Left hindlimb (tissue), 1 donor: ENCODE measurements at places on chromosomes 3 and 15.

- no peak for DNase-seq
These were observed 348.1 kb downstream of the SV2B start for GRCh38 chr15:91447991-91448644.

DNA sequence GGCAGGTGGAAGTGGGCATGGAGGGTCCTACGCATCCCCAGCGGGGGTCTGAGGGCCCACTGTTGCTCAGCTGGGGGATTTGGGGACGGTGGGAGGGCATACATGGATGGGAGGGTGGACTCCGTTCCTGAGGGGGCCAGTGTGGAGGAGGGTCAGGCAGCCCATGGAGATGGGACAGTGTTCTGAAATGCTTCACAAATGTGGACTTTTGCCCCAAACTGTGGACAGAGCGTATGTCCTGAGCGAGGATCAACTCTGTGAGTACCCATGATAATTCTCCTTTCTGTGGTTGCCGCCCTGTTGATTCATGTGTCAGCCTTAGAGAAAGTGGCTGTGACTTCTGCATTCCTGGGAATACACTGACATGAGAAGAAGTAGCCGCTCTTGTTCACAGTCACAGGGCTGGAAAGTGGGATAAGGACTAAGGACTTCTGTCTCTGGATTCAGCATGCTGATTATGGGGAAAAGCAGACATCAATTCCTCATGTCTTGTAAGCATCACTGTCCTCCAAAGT is 33.4 kb downstream of the SMAD3 start:
- no peak for DNase-seq

GRCh38 chr3:170480111-170480510 is 61.4 kb downstream of the CLDN11 start:
- no peak for DNase-seq

- DNase-seq: no peak
These were observed 231.3 kb upstream of the KCNMB2 start for GRCh38 chr3:178304758-178305467.

- no peak for DNase-seq
These were observed 120.2 kb upstream of the IGSF10 start for GRCh38 chr3:151581035-151581434.

DNA sequence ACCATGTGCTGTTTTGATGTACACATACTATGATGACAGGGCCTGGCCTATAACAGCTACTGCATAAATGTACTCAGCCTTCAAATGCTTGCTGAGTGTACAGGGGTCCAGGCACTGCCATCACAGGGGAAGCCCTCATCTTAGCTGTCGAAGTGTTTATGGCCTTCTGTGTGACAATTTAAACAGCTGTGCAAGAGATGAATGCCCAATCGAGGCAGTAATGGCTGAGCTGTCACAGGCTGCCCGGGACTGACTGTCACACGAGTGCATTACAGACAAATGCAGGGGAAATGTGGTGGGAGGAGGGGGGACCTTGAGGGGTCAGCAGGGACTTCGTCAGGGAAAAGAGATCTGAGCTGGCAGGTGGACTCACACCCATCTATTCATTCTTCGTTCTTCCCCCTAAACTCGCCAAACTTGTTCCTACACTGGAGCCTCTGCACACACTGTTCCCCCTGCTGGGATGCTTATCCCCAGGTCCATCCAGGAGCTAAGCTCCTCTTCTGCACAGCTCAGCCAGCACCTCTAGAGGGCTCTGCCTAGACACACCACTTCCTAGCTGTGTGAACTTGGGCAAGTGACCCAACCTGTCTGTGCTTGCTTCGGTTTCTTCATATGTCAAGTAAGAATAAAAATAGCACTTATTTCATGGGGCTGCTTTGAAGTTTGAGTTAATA is 156.2 kb upstream of the IQSEC1 start:
- DNase-seq: no peak

- no peak for DNase-seq
These were observed 318.2 kb upstream of the TMCO5A start for GRCh38 chr15:37616215-37616614.

DNA sequence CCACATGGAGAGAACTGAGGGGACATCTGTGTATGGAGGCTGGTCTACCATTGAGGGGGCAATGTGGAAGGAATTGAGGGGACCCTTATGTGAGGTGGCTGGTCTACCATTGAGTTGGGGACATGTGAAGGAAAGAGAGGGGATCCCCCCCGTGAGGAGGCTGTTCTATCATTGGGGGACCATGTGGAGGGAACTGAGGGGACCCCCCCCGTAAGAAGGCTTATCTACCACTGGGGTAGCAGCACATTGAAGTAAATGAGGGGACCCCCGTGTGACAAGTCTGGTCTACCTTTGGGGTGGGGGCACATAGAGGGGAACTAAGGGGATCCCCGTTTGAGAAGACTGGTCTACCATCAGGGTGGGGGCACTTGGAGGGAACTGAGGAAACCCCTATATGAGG is 158.0 kb downstream of the FBLN2 start:
- DNase-seq: no peak

DNA sequence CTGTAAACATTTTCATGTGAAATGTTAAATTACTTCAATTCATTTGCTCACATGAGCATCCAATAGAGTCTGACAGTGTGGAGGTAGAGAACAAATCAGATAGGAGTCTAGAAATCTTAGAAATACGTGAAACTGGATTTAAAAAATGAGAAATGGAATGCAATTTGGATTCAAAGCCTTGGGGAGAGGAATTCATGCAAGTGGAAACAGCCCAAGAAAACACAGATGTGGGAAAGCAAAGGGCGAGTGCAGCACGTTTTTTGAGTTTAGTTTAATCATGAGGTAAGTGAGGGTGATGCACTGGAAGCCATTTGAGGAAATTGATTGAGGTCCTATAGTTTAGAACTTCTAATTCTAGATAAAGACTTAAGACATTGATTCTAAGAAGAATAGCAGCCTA is 434.7 kb downstream of the C3orf38 start:
- no peak for DNase-seq

- no peak for DNase-seq
These were observed 1122.0 kb upstream of the ALCAM start for GRCh38 chr3:104244680-104245220.

- no peak for DNase-seq
These were observed 91.8 kb upstream of the ALCAM start for GRCh38 chr3:105274958-105275357.

- no peak for DNase-seq
These were observed 23.9 kb downstream of the NIT2 start for GRCh38 chr3:100358413-100358812.

DNA sequence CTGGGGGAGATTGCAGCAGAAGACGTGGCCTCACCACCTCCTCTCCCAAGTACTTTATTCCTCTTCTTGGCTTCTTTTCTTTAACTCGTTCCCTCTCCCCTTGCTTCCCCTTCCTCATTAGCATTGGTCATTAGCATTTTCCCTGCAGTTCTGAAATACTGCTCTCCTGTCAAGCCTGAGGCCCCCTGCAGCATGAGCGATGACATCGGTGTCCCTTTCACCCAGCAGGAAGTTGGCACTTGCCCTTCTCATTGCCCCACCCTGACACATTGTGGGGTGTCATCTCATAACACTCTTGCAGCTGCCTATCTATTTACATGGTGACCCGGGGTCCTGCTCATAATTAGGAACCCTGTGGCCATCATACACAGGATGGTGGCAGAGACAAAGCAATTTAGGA is 167.1 kb downstream of the ARRDC4 start:
- no peak for DNase-seq

DNA sequence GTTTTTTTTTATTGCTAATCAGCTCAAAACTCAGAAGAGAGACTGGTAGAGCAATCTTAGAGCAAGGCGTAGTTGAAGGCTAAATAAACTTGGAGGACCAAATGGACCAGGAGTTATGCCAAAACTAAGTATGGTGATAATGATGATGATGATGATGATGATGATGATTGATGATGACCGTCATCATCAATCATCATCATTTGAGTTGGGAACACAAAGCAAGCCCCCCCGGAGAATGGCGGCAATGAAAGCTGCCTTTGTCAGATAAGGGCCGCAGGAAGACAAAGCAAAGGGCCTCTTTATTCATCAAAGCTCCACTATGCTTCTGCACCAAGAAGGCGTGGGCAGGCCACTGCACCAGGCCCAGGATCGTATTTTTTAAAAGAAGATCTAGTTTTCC is 82.1 kb upstream of the RAD18 start:
- DNase-seq: no peak

GRCh38 chr3:50170689-50171088 is 15.6 kb downstream of the SEMA3F start:
- no peak for DNase-seq

GRCh38 chr15:62770752-62771151 is 271.8 kb upstream of the TPM1 start:
- DNase-seq: no peak

GRCh38 chr3:170144437-170144843 is 37.1 kb downstream of the PHC3 start:
- no peak for DNase-seq

DNA sequence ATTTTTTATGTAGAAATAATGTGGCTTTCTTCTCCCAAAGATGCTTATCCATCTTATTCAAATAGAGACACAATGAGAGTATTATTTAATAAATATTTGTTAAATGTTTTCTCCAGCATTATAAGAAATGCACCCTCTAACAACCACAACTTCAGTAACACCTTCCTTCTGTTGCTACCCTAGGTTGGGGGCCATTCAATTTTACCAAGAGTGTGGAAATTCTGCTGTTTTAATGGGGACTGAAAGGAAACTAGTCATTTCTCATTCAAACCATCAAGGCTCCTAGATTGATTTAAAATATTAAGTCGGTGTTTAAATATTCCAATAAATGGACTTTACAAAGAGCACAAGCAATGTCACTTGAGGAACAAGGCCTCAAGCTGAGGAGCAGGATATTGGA is 7.6 kb downstream of the ONECUT1 start:
- no peak for DNase-seq

GRCh38 chr15:84818261-84819131 is 1.3 kb downstream of the ALPK3 start:
- DNase-seq: no peak

- no peak for DNase-seq
These were observed 50.9 kb downstream of the HCN4 start for GRCh38 chr15:73317651-73318462.

DNA sequence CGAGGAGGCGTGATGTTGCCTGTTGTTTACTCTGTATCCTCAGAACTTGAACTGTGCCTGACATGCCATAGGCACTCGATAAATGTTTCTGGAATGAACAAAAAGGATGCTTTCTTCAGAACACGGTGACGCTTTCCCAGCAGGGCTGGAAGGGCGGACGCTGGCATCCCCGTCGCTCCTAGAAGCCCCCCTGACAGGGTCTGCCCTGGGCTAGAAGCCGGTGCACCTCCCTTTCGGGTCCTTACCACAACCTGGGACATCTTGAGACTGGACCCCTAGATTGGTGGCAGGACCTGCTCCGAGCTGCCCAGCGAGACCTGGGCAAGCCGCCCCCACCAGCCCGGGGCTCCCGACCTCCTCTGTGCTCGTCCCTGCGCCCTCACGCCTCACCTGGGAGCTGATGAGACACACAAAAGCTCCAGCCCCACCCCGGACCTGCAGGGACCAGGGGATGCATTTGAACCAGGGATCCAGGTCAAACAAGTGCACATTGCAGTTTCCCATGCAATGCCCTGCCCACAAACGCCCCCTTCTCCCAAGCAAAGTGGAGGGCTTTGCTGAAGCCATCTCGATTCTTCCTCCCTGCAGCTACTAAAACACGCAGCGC is 131.2 kb upstream of the MEF2A start:
- no peak for DNase-seq

DNA sequence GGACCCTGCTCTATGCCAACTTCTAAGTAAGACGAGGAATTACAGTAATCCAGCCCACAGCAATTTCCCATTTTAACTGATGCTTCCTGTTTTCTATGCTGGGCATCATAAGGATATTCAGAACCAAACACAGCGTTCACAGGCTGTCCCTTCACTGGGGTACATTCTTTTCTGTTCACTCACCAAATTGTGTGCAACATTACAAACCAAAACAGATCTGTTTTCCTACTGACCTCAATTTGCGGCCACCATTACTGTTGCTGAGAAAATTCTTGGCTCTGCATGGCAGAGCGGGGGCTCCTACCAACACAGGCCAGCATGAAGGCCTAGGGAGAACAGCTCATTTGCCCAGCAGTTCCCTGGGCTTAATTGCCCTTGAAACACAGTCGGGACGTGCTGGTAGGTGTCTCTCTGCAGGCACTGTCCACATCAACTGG is 76.5 kb downstream of the MYO1E start:
- no peak for DNase-seq

DNA sequence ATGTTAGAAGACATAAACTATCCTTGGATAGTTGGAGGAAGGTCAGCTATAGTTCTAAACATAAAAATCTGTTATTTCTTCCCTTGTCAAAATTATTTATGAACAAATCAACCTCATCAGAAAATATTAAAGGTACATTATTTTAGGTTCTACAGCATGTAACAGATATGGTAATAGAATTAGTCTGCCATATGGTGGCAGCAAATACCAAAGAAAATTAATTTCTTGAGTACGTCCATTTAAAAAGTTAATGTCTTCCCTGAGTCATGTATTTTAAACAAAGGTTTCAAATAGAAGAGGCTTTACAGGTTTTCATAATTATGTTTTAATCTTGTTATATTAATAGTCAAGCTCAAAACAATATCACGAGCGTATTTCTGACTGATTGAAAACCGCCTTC is 17.9 kb upstream of the ANKRD28 start:
- no peak for DNase-seq

DNA sequence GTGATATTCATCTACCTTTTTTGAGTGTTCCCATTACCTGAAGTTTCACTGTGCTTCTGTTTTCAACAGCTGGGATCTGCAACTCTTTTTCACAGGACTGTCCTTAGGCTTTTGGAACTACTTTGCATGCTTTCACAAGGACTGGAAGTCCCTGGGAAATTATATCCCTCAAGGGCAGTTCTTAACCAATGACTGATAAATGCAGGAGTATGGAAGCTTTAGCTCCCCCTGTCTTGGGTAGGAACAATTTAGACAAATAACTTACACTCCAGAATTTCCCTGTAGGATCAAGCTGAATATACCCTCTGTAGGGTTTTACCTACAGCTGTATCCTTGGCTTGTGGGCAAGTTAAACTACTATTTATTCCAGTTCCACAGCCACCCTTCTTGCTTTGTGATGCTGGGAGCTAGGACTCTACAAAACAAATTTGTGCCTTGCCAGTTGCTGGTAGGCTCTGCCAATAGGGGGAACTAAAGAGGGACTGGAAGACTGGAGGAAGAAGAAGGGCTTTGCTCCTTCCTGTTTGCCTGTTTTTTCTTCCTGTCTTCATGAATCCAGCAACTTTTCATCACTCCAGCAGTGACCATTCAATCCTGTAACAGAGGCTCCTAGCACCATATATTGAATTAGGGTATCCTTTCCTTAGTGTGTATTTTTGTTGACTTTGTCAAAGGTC is 6.8 kb upstream of the ZNF280D start:
- no peak for DNase-seq
